ENCODE measurements at places on chromosomes 6 and 20.

DNA sequence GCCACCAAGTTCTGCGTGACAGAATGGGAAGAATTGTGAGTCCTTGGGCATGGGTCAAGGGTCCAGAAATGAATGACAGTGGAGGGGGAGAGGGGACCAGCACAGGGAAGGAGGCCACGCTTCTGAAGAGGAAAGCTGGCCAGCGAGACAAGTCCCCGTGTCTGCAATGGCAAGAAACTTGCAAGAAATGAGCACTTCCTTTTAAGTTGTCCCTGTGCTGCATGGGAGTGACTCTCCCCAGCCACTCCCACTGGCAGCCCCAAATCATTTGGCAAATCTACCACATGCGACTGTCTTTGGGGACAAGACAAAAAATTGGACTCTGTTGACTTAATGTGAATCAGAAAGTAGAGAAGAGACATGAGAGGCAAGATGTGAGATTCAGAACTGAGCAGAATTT, 242.2 kb upstream of the RREB1 start:
- DNase-seq: no peak

- DNase-seq: no peak
Measured at GRCh38 chr6:104684911-104685415, 174.8 kb downstream of the HACE1 start.

DNA sequence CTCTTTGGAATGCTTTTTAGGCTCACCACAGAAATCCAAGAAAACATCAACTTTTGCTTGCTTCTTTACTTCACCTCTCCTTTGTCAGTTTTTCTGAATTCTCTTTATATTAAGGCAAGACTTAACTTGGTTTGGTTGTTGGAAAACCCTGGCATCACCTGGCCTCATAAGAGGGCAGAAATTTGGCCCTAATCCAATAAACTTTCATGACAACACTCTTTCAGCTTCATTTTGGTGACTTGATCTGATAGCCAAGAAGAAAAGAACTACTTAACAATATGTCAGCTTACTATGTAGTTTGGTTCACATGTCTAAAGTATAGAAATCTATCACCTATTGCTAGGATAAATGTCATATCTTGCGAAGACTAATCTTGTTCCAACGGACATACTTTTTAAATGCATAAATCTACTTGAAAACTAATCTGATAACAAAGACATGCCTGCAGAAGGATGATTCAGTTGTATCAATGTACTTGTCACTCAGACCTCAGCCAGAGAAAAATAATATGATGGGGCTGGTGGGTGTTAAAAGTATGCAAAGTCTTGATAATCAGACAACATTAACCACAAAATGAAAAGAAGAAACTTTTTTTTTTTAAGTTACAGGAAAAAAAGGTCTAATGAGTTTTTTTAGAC, 19.3 kb upstream of the HBS1L start:
- no peak for DNase-seq

DNA sequence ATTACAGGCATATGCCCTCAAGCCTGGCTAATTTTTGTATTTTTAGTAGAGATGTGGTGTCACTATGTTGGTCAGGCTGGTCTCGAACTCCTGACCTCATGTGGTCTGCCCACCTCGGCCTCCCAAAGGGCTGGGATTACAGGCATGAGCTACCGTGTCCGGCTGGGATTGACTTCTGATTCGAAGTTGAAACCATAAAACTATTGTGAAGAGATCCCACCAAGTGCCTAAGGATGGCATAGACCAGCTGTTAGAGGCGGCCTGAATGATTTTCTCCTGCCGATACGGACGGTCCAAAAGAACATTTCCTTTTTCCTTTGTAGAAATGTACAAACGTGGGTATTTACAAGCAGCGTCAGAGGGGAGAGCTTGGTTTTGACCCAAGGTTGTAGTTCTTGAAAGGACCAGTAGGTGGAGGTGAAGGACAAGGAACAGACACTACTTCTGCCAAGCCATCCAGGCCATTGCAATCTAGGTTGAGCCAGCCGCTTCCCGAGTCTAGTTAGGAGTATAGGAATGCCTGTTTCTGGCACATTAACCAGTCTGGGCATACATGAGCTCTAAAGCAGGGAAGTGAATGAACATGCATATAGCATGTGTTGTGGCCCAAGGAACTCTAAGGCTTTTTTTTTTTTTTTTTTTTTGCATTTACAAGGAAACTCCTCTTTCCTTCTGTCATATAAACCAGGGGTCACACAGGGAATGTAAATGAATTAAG, 29.0 kb downstream of the MOCS3 start:
- DNase-seq: peak; percentile 40

- DNase-seq: no peak
Measured at GRCh38 chr6:3119040-3119723, 671 bp downstream of the BPHL start.

- DNase-seq: peak; percentile 52
Measured at GRCh38 chr6:167141667-167142432, 15.9 kb downstream of the GPR31 start.

DNA sequence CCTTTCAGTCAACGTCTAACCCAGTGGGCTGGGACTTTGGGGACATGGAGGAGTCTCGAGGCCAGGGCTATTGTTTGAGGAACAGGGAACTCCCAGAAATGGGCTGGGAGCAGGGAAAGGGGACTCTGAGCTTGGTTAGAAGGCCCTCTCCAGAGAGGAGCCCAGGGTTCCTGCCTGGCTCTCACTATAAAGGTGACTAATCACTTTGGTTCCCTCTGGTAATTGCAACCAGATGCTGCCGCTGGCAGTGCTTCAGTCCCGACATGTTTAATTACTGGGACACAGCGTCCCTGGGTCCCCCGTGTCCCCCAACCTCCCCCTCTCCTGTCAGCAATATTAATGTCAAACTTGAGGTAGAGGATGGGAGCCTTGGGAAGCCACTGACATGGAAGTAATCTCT, 5.0 kb upstream of the GDF5 start:
- DNase-seq: no peak

GRCh38 chr6:30688569-30688968, 2.1 kb upstream of the PPP1R18 start:
- no peak for DNase-seq

GRCh38 chr6:69973138-69973537, 106.8 kb downstream of the COL19A1 start:
- no peak for DNase-seq

- no peak for DNase-seq
Measured at GRCh38 chr6:152474354-152474753, 162.8 kb downstream of the SYNE1 start.

DNA sequence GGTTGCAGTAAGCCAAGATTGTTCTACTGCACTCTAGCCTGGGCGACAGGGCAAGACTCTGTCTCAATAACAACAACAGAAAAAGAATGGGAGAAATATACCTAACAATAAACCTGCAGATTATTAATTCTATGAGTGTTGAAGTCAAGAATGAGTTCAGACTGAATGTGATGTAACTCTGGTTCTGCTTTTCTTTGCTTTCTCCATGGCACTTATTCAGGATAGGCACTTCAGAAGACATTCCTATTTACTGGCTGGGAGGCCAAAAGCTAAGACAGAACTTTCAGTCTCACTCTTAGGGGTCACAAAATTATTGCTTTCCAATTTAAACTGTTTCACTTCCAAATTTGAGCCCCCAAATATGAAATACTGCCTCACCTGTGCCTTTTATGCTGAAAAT, 15.7 kb upstream of the PRIM2 start:
- DNase-seq: no peak

- no peak for DNase-seq
Measured at GRCh38 chr20:36773107-36773596, 411 bp downstream of the DSN1 start.

- DNase-seq: no peak
Measured at GRCh38 chr20:2151858-2152281, 50.2 kb downstream of the STK35 start.

GRCh38 chr6:107231243-107231642, 115.9 kb upstream of the BEND3 start:
- DNase-seq: no peak

- no peak for DNase-seq
Measured at GRCh38 chr6:55913228-55914195, 38.1 kb upstream of the BMP5 start.

DNA sequence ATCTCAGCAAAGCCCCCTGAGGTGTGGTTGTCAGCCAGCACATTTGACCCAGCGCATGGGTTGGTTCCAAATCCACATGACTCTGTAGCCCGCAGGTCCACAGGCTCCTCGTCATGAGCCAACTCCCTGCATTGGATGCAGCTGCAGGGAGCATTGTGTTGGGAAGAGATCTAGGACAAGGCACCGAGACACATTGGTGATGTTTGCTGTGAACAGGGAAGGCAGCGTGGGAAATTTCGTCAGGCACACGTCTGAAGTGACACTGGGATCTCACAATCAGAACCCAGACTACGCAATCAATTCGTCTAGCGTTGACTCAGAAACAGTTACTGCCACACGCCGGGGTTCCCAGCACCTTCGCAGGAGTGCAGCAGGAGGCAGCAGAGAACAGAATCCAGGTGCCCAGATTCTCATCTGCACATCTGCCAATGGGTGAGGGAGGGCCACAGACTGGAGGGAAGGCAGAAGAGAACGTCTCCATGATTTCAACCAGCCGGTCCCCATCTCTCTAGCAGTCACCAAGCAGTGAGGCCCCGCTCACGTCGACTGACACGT, 177.0 kb downstream of the TTLL2 start:
- DNase-seq: no peak

DNA sequence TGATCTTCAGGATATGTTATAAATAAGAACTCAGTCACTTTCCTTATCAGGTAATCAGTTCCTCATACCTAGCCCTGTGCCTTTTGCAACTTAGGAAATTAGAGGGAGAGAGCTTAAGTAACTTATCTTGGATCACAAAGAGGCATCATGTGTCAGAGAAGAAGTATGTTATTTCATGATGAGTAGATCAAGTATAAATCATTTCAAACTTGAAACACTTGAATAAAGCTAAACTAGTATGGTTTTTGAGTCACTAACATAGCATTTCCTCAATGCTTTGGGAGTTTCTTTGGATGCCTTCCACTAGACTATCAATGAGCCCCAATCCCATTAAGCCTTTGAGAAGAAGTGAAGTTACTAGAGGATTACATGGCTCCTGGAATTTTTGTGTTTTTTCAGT, 102.6 kb upstream of the TNFAIP3 start:
- no peak for DNase-seq

DNA sequence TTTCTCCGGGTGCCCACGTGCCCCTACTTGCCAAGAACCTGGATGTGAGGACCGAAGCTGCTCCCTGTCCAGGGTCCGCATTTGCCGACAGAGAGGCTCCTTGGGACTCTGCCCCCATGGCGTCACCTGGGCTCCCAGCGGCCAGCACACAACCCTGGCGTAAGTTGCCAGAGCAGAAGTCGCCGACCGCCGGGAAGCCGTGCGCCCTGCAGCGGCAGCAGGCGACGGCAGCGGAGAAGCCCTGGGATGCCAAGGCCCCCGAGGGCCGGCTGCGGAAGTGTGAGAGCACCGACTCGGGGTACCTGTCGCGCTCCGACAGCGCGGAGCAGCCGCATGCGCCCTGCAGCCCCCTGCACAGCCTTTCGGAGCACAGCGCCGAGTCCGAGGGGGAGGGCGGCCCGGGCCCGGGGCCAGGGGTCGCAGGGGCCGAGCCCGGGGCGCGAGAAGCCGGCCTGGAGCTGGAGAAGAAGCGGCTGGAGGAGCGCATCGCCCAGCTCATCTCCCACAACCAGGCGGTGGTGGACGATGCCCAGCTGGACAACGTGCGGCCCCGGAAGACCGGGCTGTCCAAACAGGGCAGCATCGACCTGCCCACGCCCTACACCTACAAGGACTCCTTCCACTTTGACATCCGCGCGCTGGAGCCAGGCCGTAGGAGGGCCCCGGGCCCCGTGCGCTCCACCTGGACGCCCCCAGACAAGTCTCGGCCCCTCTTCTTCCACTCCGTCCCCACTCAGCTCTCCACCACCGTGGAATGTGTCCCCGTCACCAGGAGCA, 28.3 kb downstream of the ZNF831 start:
- no peak for DNase-seq

DNA sequence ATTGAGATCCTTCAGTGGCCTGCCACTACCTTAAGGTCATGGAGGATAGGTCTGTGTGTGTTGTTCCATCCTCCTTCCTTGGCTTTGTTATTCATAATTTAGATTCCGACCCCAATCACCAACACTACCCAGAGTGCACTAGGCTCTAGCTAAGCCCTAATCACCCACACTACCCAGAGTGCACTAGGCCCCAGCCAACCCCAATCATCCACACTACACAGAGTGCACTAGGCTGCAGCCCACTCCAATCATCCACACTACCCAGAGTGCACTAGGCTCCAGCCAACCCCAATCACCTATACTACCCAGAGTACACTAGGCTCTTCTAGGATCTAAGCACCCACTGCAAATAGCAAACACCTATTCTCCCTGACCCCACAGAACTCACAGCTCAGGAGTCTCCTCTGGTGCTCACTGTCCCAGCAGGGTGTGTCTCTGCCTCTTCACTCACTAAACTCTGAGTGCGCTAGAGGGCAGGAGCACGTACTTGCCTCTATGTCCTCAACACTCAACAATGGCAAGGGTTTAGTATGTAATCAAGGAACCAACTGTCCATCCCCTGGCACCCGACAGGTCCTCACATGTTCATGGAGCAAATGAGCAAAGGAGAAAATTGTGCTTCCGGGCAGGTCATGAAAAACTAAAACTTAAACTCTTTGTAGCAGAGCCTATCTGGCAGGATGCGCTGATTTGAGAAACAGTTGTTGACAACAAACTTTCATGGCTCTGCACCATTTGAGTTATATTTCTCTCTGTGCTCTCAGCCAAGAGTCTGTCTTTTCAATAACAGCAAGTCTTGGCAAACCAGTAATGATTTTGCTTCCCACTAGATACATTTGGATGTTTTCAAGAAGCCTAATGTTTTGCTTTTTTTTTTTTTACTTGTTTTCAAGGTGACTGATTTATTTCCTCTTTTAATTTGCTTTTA, 54.3 kb downstream of the SLC22A23 start:
- DNase-seq: no peak

DNA sequence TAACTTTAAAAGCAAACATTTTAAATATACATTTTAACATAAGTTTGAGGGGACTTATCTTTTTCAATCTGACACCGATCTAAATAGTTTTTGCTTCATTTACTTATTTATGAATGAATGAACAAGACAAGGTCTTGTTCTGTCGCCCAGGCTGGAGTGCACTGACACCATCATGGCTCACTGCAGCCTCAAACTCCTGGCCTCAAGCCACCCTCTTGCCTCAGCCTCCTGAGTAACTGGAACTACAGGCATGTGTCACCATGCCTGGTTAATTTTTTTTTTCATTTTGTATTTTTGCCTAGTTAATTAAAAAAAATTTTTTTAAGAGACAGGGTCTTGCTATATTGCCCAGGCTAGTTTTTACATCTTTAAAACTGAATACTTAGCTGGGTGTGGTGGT, 25.4 kb downstream of the FBXO9 start:
- no peak for DNase-seq

All from CD4-positive, alpha-beta T cell (primary cell).